Sigmoid colon (tissue), 7 donors: ENCODE measurements at places on chromosomes 5 and 9. TPM values are rescaled to one million over a fixed set of nuclear protein-coding genes. Genes with fewer than 3 reads are reported as not detected.

EIF4E1B gene
- total RNA-seq = not detected

SLC34A1 gene
- not detected for total RNA-seq

DNA sequence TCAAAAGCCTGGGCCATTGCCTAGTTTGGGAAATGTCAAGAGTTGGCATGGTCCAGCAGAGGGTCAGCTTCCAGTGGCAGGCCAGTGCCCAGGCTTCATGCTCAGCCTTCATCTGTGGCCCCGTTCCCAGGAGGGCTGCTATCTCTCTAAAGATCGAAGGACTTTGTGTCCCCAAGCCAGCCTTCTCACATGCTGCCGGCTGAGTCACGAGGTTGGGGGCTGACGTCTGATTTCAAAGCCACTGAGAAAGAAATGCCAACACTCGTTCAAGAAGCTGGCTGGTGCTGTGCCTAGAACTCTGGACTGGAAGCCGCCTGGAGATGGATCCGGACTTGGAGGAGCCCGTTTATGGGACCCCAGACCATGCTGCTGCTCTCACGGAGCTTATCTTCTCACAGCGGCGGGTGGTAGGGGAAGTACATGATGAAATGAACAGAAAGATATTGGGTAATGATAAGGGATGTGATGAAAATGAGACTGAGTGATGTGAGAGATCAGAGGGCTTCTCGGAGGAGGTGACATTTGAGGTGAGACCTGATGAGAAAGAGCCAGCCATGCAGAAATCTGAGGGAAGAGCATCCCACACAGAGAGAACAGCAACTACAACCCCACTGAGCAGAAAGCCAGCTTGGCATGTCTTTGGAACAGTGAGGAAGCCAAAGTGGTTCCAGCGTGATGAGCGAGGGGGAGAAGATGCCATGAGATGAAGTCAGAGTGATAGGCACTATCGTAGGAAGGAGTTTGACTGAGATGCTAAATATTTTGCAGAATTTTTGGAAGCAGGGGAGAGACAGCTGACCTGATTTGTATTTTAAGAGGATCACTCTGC is 54.9 kb upstream of the BOD1 start:
- DNase-seq = no peak

GRCh38 chr5:55850839-55851674 is at the start of gene IL31RA:
IL31RA (plus strand) TSS chr5:55851357; CDS start chr5:55851571, 214 bp downstream.
- no peak for DNase-seq

DNA sequence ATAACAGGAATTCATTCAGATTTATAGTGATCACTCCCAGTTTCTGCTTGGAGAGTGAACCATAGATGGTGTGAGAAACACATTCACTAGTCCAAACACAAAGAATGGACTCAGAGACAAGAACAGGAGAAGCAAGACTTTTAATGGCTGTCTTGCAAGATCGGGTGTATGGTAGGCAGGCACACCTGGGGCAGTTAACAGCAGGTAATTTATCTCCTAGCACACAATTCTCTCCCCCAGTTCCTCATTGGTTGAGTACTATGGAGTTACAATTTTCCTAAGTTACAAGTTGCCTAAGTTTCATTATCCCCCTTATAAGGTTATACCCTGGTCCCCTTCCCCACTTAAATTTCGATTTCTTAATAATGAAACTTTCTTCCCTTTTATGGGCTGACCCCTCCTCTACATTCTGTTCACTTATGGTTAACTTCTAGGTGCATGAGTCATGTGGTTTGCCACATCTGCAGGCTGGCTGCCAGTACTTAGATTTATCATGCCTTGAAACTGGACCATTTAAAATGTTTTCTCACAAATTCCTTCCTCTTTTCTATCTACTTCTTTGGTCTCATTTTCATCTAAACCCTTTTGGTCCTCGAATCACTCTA is 623.3 kb downstream of the HINT1 start:
- DNase-seq = no peak

DNA sequence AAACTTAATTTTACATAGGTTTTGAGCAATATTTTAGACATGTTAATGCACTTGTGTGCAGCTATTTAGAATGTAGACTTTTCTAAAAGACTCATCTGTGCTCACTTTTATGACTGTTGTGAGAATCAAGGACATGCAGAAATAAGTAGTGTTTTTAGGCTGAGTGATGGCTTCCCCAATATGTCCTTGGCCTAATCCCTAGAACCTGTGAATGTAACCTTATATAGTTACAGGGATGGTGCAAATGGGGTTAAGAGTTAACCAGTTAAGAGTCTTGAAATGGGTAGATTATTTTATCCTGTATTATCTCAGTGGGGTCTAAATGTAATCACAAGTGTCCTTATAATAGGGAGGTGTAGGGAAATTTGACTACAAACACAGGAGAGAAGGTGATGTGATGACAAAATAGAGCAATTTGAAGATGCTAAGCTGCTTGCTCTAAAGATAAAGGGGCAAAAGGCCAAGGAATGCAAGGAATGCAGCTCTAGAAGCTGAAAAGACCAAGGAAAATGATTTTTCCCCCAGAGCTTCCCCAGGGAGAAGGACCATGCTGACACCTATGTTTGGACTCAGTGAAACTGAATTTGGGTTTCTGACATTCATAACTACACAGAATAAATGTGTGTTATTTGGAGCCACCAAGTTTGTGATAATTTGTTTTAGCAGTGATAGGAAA is 298.0 kb upstream of the PAPPA start:
- DNase-seq = no peak

DNA sequence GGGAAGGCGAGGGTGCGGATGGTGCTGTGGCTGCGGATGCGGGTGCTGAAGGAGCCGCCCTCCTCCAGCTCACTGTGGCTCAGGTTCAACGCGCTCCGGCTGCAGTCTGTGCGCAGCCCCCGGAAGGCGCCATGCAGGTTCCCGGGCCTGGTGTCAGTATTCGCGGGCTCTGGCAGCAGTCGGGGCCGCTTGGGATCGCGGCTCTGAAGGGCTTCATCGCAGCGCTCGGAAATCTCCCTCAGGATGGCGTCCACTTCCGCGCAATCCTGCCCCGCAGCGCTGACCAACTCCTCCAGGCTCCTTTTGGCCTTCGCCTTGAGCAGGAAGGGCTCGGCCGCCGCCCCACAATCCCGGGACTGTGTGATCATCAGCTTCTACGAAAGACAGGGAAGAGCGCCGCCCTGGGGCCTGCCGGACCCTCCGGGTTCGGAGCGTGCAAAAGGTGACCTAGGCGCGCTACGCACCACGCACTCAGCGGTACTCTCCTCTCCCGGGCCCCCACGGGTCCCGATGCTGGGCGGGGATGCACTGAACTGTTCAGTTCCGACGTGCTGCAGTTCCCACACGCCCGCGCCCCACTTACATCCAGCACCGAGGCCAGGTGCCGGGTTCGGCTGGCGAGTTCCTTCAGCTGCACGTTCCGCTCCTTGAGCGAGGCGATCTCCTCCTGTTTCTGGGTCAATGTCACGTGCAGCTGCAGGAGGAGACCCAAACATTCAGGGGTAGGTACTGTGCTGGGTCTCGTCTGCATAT is 6.5 kb downstream of the MCIDAS start:
- DNase-seq = no peak

DNA sequence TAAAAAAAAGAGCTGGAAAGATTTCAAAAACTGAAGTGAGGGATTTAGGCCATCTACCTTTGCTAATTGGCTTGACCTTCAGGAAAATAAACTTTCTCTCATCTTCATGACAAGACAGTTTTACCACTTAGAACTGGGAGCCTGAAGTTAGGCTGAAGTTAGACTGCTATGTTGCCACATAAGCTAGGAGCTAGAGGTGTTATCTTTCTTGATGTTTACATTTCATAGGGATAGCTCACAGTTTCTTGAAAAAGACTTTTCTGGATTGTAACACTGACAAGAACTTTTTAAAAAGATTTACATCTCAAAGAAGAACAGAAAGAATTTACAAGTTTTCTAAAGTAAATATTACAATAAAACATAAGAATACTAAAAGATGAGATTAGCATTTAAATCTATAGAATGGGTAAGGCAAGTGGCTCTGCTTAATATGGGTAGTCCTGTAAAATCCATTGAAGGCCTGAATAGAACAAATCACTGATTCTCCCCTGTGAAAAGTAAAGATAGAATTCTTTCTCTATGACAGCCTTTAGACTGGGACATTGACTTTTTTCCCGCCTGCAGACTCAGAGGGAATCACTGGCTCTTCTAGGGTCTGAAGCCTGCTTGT is 1665.4 kb upstream of the CDH9 start:
- no peak for DNase-seq

DNA sequence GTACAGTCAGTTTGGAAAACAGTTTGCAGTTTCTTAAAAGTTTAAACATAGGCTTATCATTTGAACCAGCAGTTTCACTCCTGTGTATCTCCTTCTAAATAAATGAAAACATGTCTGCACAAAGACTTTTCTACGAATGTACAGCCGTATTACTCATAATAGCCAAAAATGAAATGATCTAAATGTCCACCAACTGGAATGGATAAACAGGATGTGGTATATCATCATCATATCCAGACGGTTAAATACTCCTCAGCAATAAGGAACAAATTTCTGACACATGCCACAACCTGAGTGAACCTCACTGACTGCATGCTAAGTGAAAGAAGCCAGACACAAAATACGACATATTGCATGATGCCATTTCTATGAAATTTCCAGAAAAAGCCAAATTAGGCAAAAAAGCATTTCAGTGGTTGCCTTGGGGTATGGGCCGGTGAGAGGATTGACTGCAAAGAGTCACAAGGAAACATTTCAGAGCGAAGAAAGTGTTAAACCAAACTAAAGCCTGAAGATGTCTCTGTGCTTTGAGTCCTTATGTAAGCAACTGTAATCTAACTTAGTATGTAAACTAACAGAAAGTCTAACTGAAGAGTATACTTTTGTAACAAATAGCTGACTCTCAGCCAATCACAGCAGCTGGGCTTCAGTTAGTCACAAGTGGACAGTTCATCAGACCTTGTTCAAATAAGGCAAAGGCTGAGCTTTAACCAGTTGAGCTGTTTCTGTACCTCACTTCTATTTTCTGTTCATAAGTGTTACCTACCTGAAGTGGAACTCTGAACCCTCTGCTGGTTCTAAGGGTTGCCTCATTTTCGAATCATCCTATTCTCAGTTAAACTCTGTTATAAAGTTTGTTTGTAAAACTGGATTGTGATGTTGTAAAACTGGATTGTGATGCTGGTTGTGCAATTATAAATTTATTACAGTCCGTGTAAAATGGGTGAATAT is 65.2 kb downstream of the TRIO start:
- DNase-seq = no peak

DNA sequence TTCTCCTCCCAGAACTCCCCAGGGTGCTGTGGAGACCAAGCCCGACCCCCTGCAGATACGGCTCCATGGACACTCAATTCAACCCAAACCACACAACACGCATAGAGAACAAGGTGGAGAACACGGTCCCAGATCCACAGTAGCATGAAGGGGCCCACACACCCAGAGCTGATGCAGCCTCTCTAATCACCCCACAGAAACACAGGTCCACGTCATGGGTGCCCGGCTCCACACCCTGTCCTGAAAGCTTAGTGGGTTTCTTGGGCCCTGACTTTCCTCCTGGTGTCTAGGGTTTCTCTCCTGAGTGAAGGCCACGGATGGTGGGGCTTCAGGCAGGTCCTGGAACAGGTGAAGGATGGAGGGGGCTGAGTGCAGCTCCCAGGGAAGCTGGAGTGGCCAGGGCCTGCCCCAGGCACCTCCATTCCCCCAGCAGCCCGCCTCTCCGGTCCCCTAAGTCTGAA is 1.5 kb upstream of the SLC23A1 start:
- DNase-seq = no peak

DNA sequence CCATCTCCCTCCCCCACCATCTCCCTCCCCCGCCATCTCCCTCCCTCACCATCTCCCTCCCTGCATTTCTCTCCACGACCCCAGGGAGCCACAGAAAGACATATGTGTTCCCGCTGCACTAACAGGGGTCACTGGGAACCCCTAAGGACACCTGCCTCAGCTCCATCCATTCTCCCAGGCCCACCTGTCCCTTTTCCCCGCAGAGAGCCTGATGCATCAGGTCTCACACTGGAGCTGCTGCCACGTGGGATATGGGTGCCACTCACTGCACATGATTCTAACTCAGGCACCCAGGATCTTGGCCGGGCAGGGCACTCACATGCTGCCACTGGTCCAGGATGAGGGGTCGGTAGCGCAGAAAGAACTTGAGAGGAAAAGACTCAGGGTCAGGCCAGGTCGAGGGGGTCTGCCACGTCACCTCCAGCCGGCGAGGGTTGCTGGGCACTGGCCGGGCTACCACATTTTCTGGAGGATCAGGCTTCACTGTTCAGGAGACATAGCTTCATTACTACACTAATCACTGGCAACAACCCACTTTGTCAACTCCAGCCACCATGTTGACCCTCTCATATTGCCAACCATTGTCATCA is 33.2 kb upstream of the ENHO start:
- no peak for DNase-seq

DNA sequence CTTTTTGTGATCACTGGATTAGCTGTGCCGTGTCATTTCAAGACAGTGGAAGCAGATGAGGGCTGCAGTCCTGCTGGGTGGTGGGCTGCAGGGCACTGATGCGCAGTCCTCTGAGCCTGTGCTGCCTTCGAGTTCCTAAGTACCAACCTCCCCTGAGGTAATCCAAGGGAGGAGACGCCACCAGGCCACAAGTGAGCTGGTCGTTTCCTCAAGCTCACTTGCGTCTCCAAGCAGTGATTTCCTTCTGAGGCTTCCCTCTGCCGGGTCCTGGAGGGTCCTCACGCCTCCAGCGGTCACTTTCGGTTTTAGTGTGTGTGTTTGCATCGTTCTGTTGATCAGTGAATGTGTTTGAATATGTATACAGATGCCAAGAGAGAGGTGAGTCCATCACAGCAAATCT is 115.7 kb downstream of the TRIO start:
- no peak for DNase-seq

GRCh38 chr9:78909566-78909965 is 612.6 kb downstream of the PSAT1 start:
- no peak for DNase-seq

RETREG1 gene
- total RNA-seq = 12.4 TPM

- no peak for DNase-seq
These were observed 90.6 kb downstream of the NLN start for GRCh38 chr5:65812648-65813047.

- no peak for DNase-seq
These were observed 24.9 kb upstream of the ELAVL2 start for GRCh38 chr9:23850690-23851629.

- DNase-seq = no peak
These were observed 3.7 kb upstream of the IRX2 start for GRCh38 chr5:2755076-2755680.

LCN9 gene
- total RNA-seq = not detected
